ENCODE measurements at places on chromosomes 1 and 21.

- DNase-seq: no peak
Observed at GRCh38 chr1:42847721-42848460, 1.5 kb downstream of the ZNF691 start.

- DNase-seq: no peak
Observed at GRCh38 chr1:206035027-206035426, 11.3 kb upstream of the CTSE start.

- no peak for DNase-seq
Observed at GRCh38 chr1:1965546-1965945, 38.0 kb downstream of the CFAP74 start.

GRCh38 chr1:28115267-28115666 lies 26.9 kb upstream of the EYA3 start:
- no peak for DNase-seq

DNA sequence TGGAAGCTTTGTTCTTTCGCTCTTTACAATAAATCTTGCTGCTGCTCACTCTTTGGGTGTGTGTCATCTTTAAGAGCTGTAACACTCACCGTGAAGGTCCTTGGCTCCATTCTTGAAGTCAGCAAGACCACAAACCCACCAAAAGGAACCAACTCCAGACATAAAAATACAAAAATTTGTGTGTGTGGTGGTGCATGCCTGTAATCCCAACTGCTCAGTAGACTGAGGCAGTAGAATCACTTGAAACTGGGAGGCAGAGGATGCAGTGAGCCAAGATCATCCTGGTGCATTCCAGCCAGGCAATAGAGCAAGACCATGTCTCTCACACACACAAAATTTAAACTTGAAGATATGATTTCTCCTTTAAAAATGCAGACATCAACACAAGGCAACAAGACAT lies 1431.7 kb upstream of the B3GALT2 start:
- DNase-seq: no peak

- no peak for DNase-seq
Observed at GRCh38 chr1:11529763-11530730, 51.1 kb downstream of the DISP3 start.

- no peak for DNase-seq
Observed at GRCh38 chr1:114353262-114353661, 157.7 kb downstream of the TRIM33 start.

DNA sequence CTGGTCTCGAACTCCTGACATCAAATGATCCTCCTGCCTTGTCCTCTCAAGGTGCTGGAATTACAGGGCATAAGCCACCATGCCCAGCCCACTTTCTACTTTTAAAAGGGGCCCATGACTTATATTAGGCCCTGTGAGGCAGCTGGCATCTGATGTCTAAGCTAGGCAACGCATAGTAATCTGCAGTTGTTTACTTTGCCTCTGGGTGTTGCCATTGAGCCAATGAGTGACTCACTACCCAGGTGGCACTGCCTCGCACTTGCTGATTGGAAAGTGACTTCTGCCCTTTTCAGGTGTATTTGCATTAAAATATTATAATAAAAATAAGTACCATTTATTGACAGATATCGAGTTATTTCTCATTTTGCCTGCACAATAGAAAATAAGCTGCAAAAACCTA lies 84.9 kb downstream of the KIF14 start:
- no peak for DNase-seq

GRCh38 chr1:65527190-65527589 lies 106.7 kb downstream of the LEPR start:
- DNase-seq: no peak

DNA sequence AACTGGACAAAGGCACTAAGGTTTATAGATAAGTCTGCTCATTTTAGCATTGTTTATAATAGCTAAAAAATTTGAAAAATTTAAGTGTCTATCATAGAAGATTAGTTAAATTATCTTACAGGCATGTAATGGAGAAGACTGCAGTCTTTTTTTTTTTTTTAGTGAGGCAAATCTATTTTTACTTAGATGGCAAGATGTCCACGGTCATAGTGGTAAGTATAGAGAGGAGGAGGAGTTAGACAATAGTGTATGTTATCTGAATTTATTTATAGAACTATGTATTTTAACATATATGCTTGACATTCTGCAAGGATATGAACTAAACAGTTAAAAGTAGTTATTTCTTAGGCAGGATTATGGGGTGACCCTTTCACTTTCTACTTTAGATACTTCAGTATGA lies 149.0 kb downstream of the SYT2 start:
- DNase-seq: no peak

- DNase-seq: no peak
Observed at GRCh38 chr1:221494670-221495069, 247.2 kb downstream of the DUSP10 start.

All from stimulated activated CD8-positive, alpha-beta memory T cell treated with anti-CD3 and anti-CD28 coated beads, Interleukin-15, amount 100 ng/mL, for 1 hour (primary cell).